GM20000 (cell line): ENCODE measurements at places on chromosomes 1 and 21.

- no peak for DNase-seq
Observed at GRCh38 chr1:185017966-185018365, 27.4 kb upstream of the RNF2 start.

GRCh38 chr1:44786138-44786840, 1.7 kb downstream of the BEST4 start:
- peak; percentile 85 for DNase-seq

DNA sequence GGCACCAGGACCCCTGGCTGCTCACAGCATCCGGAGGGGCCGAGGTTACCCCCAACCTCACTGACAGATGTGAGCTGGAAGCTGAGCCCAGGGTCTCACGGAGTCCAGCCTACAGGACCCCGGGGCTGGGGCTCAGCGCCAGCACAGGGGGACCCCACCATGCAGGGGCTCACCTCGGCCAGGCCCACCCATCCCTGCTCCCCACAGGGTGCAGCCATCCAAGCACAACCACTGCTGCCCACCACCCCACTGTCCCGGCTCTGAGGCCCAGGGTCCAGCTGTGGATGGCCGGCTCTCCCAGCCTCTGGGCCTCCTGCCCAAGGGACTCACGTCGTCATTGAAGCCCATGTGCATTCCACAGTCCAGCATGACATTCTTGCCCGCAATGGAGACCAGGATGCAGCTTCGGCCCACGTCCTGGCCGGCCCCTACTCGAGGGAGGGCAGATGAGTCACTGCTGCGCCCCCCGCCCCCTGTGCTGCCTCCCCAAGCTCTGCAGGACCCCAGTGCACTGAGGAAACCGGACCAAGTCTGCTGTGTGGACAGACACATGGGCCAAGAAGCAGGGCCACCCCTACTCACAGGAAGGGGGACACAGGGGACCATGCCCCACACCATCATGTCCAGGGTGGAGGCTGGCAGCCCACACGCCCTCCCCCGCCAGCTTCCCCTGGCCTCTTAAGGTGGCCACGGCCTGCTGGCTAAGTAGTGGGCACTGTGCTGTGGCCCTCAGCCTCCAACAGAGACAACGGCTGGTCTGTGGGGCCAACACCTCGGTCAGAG, 3.6 kb downstream of the INTS11 start:
- no peak for DNase-seq

DNA sequence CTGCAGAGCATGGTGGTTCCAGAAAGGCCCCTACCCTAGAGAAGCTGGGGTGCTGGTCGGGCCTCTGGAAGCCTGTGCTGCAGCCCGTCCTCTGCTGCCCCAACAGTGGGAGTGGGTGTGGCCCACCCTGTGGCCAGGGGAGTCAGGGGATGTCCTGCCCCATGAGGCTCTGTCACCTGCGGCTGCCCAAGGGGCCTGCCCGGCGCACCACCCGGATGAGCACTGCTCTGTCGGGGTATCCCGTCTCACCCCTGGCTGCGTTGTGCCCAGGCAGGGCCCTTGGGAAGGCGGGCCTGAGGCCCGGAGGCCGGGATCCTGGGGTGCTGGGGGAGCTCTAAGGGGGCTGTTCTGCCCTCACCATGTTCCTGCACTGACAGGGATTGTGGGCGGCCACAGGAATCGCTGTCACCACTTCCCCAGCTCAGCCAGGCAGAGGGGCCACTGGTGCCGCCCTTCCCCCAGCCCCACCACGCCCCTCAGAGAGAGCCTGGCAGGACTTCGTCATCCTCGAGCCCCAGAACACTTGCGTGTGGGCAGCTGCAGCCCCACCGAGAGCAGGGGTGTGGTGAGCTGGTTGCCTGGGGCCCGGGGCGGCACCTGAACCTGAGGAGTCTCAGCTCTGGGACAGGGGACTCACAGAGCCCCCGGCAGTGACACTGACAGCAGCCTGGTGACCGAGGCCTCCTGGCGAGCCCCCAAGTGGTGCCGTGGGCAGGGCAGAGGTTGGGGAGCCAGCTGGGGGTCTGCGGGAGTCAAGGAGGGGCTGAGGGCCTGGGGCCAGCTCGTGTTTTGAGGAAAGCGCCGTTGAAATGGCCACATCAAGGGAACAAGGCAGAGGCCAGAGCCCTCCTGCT, 20.2 kb downstream of the PANK4 start:
- no peak for DNase-seq

DNA sequence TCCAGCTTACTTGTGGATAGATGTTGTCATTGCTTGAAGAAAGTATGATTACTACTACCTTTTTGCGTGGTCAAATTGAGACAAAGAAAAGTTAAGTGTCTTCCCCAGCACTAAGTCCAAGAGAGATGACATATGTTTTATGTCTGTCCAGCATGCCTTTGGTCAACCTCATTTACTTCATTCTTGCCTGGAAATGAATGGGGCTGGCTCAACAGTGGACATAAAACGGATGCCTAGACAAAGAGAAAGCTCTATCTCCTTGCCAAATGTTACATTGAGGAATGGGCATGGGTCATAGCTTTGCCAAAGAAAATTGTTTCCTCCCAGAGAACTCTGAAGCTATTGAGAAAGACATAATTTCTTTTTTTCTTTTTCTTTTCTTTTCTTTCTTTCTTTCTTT, 82.4 kb upstream of the PLPPR4 start:
- DNase-seq, result no peak

- no peak for DNase-seq
Observed at GRCh38 chr1:31651089-31651420, 6.4 kb upstream of the PEF1 start.

DNA sequence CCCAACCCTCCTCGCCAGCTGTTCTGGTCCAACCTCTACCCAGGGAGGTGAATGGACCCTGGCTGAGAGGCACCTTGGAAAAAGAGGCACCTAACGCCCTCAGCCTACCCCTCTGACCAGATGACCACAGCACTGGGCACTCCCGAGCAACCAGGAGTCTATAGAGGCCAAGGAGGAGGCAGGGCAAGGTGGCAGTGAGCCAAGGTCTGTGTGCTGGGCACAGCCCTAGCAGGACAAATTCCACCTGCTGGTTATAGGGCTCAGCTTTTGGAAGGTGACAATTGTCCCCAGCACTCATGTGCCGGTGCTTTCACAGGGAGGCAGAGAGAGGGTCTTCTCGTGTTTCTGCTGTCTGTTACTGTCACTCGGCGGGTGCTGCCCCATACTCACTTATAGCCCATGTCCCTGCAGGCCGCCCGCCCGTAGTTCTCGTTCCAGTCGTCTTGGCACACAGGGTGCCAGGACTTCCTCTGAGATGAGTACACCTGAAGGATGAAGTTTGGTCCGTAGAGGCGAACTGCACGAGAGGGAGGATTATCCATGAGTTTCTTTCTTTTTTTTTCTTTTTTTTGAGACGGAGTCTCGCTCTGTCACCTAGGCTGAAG, 27.8 kb downstream of the TMPRSS2 start:
- DNase-seq, result no peak

- no peak for DNase-seq
Observed at GRCh38 chr1:235942979-235943575, 76.4 kb upstream of the LYST start.

- DNase-seq, result no peak
Observed at GRCh38 chr1:75135573-75136194, 1.5 kb downstream of the LHX8 start.

- DNase-seq, result no peak
Observed at GRCh38 chr1:221164951-221165838, 286.0 kb downstream of the HLX start.

GRCh38 chr1:165542647-165543046, 1.2 kb upstream of the LRRC52 start:
- no peak for DNase-seq

GRCh38 chr1:240128366-240128765, 36.7 kb downstream of the FMN2 start:
- no peak for DNase-seq

DNA sequence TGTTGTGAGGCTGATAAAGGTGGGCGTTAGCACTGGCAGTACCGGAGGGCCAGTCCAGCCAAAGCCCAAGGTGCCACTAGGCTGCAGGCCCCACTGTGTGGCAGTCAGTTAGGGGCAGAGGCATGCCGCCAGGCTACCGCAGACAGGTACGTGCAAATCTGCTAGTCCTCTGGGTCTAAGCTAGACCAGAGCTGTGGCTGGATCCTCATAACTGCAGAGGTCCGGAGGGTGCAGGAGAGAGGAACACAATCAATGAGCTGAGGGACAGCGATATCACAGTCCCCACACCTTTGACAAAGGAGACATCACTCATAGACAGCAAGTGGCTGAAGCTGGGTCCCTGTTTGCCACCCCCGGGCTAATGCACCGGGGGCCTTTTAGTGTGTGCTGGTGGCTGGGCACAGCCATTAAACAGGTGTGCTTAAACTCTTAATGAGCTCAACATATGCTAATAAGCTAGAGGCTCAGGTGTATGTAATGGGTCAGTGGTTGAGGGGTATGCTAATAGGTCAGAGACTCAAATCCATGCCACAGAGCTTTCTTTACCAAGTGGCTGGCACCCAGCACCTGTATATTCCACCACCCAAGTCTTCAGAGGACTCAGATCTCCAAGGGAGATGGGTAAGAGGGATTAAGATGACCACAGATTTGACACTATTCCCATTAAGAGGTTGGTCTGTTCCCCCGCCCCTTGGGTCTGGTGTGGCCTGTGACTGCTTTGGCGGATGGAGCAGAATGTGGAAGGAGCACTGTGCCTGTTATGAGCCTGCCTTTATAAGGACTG, 82.0 kb downstream of the GLIS1 start:
- DNase-seq, result no peak

DNA sequence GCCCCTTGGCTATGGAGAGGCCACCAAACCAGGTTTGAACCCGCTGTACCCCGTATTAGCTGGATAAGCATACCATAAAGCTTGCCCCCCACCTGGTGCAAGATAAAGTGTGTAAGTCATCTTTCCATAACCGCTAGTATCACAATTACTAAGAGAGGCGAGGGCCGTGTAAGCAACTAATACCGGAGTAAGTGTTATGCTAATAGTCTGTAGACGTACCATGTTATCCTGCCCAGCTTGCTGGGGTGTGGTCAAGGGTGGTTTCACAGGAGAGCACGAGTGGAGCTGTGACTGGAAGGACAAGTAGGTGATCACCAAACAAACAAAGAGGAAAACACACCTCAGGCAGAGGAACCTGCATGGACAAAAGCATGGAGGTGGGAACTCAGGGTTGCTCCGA, 3.6 kb upstream of the TNFRSF1B start:
- DNase-seq, result peak; percentile 51

- DNase-seq, result no peak
Observed at GRCh38 chr1:180167021-180167701, 12.5 kb downstream of the QSOX1 start.

- DNase-seq, result no peak
Observed at GRCh38 chr21:38714999-38715398, 90.7 kb upstream of the ETS2 start.

- DNase-seq, result no peak
Observed at GRCh38 chr1:213340593-213340992, 289.6 kb downstream of the RPS6KC1 start.

DNA sequence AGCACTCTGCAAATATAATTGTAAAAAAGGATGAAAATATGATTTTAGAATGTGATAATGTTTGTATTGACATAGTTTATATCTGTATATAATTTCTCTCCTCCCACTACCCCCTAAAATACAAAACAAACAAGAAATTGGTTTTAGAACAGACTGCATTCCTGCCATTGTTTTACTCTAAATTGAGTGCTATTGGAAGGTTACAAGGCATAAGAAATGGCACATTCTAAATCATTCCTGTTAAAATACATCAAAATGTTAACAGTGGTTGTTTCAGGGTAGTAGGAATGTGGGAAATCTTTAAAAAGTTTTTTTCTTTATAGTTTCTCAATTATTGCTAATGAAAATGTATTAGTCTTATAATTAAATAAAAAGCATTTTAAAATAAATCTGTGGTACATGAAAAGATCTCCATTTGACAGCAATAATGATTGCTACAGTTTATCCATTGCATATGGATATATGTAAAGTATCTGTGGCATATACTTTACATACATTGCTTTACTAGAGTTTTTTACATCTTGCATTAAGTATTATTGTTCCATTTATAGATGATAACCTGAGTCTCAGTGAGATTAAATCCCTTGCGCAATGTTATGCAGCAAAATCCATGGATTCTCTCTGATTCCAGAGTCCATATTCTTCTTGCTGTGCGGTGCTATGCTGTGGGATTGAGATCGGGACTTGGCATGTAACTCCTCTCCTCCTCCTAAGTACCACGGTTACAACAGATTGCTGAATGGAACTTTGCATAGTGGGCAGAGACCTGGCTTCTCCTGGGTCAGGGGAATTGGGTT, 319.8 kb downstream of the LMO4 start:
- DNase-seq, result no peak

DNA sequence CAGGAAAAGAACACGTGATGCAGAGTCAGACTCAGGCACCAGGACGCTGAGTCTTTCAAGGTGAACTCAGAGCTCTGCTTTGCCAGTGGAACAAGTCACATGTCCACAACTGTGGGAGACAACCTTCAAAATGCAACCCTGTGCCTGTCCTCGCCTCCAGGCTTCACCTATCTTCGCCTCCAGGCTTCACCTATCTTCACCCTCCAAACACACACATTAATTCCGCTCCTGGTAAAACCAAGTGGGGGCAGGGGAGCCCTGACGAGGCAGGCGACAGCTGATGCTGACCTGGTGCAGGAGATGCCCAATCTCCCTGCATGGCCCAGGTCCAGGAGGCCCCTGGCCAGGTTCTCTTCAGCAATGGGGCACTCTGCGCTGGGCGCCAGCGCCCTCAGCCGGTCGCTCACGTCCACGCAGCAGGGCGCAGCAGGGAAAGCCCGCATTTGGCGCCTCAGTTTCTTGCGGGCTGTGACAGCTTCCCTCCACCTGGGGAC, 28.0 kb upstream of the LSS start:
- no peak for DNase-seq

DNA sequence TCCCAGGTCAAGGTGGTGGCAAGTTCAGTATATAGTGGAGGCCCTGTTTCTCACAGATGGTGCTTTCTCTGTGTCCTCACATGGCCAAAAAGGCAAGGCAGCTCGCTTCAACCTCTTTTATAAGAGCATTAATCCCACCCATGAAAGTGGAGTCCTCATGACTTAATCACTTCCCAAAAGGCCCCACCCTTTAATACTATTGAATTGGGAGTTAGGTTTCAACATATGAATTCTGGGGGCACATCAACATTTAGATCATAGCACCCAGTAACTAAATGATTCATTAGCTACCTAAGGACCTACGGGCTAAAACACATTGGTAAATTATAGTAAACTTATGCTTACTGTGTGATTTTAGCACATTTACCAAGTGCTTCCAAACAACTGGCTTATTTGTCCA, 317.9 kb downstream of the LTN1 start:
- DNase-seq, result no peak

- peak; percentile 62 for DNase-seq
Observed at GRCh38 chr1:3899754-3900149, 320 bp downstream of the C1orf174 start.

- no peak for DNase-seq
Observed at GRCh38 chr21:45965084-45965809, 16.3 kb upstream of the COL6A1 start.

- DNase-seq, result no peak
Observed at GRCh38 chr21:45588871-45589491, 46.7 kb upstream of the SLC19A1 start.
